Activated CD8-positive, alpha-beta memory T cell treated with anti-CD3 and anti-CD28 coated beads for 24 hours (primary cell): ENCODE measurements at places on chromosomes 3 and 15.

GRCh38 chr3:49161808-49162530 lies 4.2 kb downstream of the CCDC71 start:
- DNase-seq, result no peak

- DNase-seq, result no peak
Measured at GRCh38 chr15:74451322-74451721, 9.6 kb downstream of the UBL7 start.

GRCh38 chr3:87696124-87697013 lies 362.4 kb downstream of the CGGBP1 start:
- no peak for DNase-seq

DNA sequence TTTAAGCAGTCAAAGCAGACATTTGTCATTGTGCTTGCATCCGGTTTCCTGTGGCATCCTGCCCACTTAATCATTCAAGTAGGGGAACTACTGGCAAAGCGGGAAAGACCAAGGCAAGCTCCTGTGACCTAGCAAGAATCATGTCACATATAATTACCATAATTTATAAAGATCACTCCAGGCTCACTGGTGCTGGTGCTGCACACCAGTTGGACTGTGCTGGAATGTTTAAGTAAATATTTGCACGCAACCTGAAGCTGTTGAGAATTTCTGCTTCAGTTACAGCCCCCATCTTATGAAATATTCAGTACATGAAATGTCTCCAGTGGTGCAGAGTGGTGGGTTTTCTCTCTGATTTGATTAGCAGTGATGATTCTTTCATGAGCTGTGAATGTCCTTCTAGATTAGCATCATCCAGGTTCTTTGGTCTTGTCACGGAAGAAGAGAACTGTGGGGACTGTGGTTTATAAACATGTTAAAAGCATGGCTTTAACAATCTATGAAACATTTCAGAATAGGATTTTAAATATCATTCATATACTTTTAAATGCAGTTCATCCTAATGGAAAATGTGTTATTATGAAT lies 621.3 kb upstream of the EPHA6 start:
- no peak for DNase-seq

DNA sequence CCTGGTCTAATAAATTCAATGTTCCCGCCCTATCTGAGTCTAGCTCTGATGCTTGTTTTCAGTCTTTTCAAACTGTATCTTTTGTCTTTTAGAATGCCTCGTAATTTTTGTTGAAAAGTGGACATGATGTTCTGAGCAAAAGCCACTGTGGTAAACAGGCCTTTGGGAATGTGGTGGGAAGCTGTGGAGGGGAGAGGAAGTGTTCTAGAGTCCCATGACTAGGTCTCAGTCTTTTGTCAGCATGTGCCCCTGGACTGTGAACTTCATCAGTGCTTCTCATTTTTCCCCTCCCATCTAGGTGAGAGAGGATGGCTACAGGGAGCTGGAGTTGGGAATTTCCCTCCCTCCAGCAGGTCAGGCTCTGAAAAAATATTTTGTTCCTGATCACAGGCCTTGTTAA lies 33.7 kb downstream of the SUSD5 start:
- no peak for DNase-seq
